CD4-positive, alpha-beta T cell treated with Interleukin-10 for 1 hour (primary cell): ENCODE measurements at places on chromosomes 6 and 20.
A peak's percentile ranks its signal among the peaks of the same experiment; 100 is the strongest.

DNA sequence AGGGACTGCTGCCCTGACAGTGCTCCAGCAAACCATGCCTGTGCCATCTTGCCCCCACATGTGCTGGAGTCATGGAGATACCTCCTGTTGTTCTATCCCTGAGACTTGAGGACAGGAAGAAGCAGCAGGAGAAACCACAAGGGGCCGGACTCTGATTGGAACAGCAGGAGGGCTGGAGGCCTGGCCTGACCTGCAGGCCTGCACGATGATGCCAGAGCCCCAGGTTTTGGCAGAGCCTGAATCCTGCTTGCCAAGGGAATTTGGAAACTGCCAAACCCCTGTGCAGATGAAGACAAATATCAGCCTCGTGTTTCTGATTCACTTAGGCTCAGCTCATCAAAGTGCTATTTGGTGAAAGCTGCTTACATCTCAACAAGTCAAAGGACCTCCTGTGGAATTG lies 177.6 kb downstream of the MAFB start:
- DNase-seq, result no peak

DNA sequence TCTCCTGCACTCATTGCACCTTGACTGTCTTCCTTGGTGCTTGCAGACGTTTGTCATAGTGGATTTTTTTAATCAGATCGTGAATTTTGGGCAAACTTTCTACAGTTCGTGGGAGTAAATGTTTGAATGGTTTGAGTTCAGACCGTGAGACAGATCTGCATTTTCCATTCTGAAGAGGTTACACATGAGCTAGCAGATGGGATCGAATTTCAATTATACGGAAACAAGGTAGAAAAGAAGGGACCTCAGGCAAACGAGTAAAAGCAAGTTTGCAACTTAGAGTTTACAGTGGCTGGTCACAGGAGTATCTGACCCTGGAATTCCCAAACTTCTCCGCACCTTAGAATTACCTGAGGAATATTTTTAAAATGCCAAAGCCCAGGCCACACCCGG lies 17.2 kb upstream of the NCR2 start:
- no peak for DNase-seq

DNA sequence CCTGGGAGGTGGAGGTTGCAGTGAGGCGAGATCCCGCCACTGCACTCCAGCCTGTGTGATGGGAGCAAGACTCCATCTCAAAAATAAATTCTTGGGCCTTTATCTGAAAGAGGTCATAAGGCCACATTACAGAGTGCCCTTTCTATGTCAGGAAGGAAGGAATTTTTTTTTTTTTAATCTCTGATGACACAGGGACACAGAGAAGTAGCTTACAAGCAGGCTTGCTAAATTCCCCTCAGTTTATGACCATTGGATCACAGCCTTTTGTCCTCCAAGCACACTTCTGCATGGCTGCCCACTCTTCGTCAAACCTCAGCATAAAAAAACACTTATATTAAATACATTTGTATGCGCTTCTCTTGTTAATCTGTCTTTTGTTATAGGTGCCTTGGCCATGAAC lies 7.5 kb upstream of the IFNGR1 start:
- no peak for DNase-seq

DNA sequence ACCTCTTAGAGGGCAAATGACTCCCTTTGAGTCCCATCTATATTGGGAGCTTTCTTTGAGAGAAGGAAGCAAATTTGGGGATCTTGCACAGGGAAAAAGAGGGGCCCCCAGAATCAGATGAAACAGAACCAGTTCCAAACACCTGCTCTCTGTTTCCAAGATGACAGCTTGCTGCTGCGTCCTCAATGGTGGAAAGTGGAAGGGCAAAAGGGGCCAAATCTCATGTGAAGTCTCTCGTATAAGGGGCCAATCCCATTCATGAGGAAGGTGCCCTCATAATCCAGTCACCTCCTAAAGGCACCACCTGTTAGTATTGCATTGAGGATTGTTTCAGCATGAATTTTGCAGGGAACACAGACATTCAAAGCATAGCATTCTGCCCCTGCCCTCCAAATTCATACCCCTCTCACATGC lies 483 bp upstream of the SERPINB1 start:
- no peak for DNase-seq

DNA sequence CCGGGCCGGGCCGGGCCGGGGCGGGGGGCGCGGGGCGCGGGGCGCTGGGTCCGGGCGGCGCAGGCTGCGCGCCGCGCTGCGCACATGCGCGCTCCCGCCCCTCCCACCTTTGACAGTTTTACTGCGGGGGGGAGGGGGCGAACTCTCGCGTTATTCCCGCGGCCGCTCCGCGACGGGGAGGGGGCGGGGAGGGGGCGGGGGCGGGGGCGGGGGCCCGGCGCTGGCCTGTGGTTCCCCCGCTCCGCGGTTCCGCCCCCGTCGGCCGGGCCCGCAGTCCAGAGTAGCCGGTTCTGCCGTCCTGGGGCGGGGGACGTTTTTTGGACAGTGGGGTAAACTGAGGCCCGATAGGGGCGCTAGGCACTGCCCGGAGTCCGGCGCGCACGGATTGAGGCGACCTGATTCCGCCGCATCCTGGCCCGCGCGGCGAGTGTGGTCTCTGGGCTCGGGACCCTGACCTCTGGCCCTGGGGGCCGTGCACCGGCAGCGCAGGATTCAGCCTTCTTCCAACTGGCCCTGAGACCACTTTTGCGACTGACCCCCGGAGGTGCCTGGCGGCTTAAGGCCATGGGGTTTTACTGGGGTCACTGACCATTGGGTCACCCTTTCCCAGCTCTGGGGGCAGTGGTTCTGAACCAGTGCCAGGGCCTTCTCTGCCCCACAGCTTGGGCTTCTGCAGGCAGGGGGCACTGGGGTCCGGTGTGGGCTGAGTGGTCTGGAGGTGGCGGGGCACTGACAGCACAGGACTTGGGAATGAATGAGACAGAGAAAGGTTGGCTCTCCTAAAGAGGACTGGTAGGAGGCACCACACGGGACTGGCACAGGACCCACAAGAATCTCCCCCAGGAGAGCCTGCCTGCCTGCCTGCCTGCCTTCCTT lies at the start of gene ZNF512B:
Gene ZNF512B (minus strand): TSS at position 93 of the 876 bp plus-strand sequence. CDS start 1,980 bp downstream, outside the sequence.
- peak; percentile 68 for DNase-seq

DNA sequence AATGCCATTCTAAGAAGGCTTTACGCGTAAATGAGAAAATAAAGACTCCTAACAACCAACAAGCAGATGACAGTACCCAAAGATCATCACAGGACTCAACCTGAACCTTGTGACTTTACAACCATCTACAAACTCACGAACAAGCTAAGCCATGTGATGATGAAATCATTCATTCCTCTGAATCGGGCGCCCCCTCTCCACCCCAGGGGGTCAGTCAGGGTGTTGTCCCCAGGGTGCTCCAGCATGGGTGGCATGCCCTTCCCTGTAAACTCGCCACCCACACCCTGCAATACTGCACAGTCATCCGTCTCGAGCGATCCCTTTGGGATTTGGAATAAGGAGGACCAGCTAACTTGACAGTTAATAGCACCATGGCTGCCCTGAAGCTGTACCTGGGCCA lies 12.6 kb downstream of the SERPINB6 start:
- DNase-seq, result no peak

DNA sequence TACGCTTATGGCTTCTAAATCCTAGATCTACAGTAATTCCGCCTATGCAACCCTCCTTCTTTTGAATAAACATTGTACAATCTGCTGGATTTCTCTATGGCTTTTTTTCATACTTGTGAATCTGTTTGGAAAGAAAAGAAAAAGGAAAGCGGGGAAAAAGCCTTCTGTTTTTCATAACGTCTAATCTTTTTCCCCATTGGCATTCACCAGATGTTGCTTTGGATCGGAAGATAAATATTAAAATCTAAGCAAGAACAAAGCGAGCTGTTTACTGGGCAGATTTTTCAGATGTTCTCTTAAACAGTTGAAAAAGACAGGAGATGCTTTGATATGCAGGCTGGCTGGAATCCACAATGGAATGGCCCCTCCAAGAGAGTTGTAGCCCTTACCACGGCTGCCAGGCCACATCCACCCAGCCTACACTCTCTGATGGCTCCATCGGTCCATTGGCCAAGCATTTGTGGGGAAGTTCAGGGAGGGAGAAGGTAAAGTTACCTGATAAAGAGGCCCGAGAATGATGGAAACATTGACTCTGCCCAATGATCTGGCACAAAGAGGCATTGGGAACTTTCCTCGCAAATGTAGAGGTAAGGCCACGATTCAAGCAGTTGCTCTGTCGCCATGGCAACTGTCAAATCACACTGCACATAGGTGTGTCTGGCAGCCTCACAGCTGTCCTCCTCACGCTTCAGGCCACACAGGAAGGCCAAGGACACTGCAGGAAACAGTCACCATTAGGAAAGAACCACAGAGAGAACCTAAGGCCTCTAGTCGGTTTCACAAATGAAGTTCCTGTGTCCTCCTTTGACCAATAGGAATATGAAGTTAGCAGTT lies 70.3 kb downstream of the PKHD1 start:
- no peak for DNase-seq
